Pericardium fibroblast (primary cell): ENCODE measurements at places on chromosomes 1 and 21. TPM values are rescaled to one million over a fixed set of nuclear protein-coding genes. Genes with fewer than 3 reads are reported as not detected.

Gene TEKT2
- total RNA-seq: not detected in 2 replicates

Gene CD52
- total RNA-seq: not detected in 2 replicates

Gene DCST2
- total RNA-seq: not detected in 2 replicates

Gene RHOU
- total RNA-seq: 11.8 and 12.4 TPM in 2 replicates

Gene DNASE2B
- 0.23 TPM in 1 of 2 replicates, not detected in the other for total RNA-seq

Gene AK4
- total RNA-seq: 16.2 and 32.0 TPM in 2 replicates

Gene WNT9A
- total RNA-seq: 0.47 and 1.5 TPM in 2 replicates
